Mucosa of descending colon (tissue), 3 donors: ENCODE measurements at places on chromosomes 6 and 20.

DNA sequence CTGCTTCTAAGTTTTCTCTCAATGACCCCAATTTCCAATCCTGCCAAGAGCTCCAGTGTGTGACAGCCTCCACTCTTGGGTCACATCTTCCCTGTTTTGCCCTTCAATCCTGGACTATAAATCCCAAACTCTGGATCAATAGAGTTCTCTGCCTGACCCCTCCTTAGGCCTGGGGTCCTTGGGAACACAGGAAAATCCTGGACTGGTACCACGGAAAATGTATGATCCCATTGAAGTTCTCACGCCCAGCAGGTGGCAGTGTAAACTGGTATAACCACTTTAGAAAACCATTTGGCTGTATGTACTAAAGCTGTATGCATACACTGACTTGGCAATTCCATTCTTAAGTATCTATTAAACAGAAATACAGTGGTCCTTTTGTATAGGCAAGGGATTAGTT lies 98.0 kb downstream of the SNAP25 start:
- no peak for DNase-seq

DNA sequence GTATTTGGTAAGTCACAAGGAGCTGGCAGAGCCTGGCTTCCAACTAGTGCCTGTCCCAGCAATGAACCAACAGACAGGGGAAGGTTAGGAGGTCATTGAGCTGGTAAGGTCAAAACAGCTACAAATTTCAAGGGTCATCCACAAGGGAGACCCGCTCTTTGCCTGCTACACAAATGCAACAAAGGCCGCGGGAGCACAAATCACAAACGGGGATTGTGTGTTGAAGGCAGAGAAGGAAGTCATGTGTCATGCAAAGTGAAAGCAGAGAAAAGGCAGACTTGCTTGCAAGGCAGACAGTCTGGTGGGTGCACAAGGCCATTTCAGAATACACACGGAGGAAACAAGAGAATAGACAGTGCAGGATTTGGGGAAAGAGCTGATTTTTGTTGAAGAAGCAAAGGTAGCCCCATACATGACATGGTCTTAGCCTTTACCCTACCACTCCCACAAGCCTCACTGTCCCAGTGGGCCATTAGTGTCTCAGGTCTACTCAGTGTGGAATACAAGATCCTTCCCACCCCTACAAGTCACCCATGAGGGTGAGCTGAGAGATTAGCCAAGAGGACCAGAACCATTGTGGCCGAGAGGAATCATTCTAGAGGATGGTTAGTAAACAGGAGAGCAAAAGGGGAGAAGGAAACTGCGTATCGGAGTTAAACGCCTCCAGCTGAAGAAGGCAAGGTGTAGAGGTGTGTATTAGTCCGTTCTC lies 18.1 kb upstream of the SAMHD1 start:
- DNase-seq = no peak

DNA sequence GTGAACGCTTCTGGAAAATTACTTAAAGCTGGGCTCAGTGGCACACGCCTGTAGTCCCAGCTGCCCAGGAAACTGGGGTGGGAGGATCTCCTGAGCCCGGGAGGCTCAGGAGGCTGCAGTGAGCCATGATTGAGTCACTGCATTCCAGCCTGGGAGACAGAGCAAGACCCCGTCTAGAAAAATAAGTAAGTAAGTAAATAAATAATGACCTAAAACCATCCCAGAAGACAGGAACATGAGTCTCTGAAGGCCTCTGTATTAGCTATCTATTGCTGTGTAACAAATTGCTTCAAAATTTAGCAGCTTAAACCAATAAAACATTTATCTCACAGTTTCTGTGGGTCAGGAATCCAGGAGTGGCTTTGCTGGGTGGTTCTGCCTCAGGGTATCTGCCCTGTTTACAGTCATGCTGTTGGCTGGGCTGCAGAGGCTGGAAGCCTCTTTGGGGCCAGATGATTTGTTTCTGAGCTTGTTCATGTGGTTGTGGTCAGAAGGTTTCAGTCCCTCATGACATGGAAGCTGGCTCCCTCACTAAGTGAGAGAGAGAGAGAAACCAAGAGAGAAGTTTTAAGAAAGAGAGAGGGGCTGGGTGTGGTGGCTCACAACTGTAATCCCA lies 48.4 kb upstream of the NCOA3 start:
- no peak for DNase-seq

GRCh38 chr20:38283236-38283635 lies 20.7 kb upstream of the BPI start:
- DNase-seq = no peak

GRCh38 chr6:118370722-118371121 lies 177.4 kb upstream of the PLN start:
- no peak for DNase-seq

DNA sequence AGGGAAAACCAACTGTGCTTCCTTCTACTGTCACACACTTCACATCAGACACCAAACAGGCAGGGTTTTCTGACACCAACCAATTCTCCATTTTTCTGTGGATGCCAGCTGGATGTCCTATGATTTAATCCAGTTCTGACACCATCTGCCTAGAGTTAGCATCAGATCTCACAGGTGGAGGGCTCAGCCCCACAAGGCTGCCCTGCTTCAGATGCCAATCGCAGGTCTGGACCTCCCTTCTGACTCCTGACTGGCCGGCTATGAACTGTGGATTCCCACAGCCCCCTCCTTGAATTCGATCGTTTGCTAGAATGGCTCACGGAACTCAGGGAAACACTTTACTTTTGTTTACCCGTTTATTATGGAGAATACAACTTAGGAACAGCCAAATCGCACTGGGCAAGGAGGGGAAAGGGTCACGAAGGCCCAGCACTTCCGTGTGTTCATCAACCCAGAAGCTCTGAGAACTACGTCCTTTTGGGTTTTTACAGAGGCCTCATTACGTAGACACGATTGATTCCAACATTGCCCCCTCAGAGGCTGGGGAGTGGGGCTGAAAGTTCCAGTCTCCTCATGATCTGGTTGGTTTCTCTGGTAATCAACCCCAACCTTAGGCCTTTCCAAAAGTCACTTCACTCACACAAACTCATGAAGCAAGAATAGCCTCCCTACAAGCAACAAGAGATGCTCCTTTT lies 25.4 kb upstream of the MAS1 start:
- no peak for DNase-seq

GRCh38 chr6:133240511-133241085 lies 559 bp upstream of the EYA4 start:
- no peak for DNase-seq

- no peak for DNase-seq
Observed at GRCh38 chr6:81985191-81985590, 232.7 kb upstream of the TENT5A start.

DNA sequence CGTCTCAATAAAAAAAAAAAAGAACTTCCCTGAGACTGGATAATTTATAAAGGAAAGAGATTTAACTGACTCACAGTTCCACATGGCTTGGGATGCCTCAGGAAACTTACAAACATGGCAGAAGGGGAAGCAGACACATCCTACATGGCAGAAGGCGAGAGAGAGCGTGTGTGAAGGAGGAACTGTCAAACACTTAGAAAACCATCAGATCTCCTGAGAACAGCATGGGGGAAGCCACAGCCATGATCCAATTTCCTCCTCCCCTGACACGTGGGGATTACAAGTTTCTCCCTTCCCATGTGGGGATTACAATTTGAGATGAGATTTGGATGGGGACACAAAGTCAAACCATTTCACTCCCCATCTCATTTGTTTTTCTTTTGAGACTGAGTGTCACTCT lies 46.6 kb upstream of the TFAP2C start:
- no peak for DNase-seq

DNA sequence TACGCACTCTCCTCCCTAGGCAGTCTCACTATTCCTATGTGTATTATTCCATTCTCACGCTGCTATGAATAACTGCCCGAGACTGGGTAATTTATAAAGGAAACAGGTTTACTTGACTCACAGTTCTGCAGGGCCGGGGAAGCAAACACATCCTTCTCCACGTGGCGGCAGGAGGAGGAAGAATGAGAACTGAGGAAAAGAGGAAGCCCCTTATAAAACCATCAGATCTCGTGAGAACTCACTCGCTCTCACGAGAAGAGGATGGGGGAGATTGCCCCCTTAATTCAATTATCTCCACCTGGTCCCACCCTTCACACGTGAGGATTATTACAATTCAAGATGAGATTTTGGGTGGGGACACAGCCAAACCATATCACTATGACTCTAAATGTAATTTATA lies 61.9 kb downstream of the ECT2L start:
- DNase-seq = no peak

GRCh38 chr20:52746190-52746589 lies 226.0 kb upstream of the TSHZ2 start:
- no peak for DNase-seq

DNA sequence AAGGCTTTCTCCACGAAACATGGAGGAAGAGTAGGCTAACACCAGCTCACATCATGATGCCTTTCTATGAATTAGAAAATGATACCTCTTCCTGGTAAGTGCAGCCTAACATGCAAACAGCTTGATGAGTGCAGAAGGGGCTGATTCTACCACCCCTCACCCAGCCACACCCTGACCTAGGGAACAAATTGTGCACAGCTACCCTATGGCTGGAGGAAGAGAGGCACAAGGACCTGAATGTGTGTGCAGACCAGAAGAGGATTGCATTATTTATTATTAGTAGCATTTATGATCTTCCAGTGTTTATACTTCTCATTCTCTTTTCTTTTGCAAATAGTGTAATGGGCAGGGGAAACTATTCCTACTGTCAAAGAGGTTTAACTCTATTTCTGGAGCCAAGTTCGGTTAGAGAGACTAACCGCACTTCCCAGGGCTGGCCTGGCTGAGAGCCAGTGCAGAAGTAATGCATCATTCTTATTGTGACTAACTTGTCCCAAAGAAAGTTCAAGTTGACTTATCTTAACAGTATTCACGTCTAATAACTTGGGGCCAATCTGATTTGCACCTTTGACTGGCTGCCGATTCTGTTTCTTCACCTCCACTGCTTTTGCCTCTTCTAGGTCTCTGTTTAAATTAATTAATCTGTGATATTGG lies 237.5 kb downstream of the CD83 start:
- peak; percentile 42 for DNase-seq
